ENCODE measurements at places on chromosomes 5 and 9.

DNA sequence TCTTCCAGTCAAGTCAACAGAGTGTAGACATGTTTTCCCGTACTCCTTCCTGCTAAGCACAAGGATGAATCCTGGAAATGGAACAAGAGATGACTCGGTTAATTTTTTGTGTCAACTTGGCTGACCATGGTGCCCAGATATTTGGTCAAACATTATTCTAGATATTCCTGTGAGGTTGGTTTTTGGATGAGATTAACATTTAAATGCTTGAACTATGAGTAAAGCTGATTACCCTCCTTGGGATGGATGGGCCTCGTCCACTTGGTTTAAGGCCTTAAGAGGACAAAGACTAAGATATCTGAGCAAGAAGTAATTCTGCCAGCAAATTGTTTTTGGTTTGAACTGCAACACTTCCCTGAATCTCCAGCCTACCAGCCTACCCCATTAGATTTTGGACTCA, 338.1 kb upstream of the MSX2 start:
- DNase-seq: no peak

GRCh38 chr5:141868541-141868940, 9.7 kb downstream of the PCDH1 start:
- DNase-seq: no peak

DNA sequence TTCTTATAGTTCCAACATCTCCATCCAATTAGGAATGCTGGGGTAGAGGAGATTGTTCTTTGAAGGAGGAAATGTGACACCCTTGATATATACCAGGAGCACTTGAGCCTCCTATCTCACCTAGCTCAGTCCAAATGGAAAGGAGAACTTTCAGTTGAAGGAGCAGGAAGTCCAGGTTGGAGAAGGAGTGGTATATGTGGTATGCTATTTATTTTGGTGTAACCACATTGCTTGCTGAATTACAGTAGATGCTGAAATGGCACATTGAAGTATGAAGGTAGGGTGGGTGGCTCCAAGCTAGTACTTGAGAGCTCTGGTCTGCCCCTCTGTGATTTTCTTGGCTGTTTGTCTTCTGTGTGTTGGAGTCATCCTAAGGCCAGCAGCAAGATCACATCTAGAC, 6.1 kb downstream of the CSNK1G3 start:
- no peak for DNase-seq

GRCh38 chr9:36258208-36258995, at the start of gene GNE:
TSS of gene GNE (minus strand) at chr9:36258448. CDS start at chr9:36249355, 9,093 bp downstream.
- DNase-seq: peak; percentile 89

- DNase-seq: no peak
Measured at GRCh38 chr9:5357431-5358105, 17.9 kb upstream of the RLN1 start.

DNA sequence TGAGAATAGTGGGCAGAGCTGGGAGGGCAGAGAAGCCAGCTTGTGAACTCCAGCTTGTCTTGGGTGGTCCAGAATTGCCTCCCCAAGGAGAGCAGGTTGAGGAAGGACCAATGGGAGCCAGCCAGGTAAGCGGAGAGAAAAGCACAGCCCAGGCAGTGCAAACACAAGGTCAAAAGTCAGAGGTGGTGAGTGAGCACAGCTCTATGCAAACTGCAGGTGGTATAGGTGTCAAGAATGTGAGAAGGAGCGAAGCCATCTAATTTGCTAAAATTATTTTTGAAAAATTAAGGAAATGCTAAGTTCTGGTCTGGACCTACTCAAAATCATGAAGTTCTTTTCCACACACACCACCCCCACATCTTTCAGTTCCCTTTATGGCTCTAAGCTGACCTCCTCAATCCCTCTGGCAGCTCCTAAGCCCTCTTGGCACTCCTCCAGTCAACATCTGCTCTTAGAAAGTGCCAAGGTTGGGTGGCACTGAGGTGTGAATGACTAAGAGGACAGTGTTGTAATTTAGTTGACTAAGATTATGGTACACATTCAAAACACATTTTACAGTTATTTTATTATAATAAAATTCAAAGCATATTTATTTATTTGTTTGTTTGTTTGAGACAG, 6.6 kb upstream of the OTULINL start:
- DNase-seq: no peak

- DNase-seq: no peak
Measured at GRCh38 chr5:65190328-65191053, 291.2 kb downstream of the ADAMTS6 start.

GRCh38 chr9:28272127-28272526, 698.8 kb upstream of the C9orf72 start:
- no peak for DNase-seq

DNA sequence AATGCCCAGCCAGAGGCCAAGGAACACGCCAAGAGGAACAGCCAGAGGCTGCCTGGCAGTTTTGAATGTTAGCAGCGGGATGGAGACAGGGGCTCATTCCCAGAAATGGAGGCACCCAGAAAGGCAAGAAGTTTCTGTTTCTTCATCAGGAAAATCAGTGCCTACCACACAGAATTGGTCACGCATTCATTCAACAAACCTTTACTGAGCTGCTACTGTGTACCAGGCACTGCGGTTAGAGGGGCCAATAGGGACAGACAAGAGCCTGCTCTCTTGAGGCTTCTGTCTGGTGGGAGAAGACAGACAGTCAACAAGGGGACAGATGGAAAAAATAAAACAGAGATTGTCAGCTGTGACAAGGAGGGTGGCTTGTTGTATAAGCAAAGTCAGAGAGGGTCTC, 27.2 kb upstream of the CPLX2 start:
- DNase-seq: no peak

GRCh38 chr9:12916042-12916441, 141.2 kb downstream of the LURAP1L start:
- no peak for DNase-seq

DNA sequence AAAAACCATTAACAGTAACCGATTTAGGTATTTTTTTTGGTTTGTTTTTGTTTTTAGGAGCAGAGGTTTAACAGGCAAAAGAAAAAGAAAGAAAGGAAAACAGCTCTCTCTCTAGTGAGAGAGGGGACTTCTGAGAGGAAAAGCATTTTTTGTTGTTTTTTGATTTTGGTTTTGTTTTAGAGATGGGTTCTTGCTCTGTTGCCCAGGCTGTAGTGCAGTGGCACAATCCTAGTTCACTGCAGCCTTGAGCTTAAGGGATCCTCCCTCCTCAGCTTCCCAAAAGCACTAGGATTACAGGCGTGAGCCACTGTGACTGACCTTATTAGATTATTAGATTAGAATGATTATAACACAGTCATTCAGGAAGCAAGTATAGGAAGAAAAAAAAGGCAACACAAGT, 10.1 kb downstream of the USP20 start:
- no peak for DNase-seq

- no peak for DNase-seq
Measured at GRCh38 chr9:136206602-136207275, 1.8 kb upstream of the LHX3 start.

- no peak for DNase-seq
Measured at GRCh38 chr5:120932480-120932879, 468.4 kb downstream of the PRR16 start.

DNA sequence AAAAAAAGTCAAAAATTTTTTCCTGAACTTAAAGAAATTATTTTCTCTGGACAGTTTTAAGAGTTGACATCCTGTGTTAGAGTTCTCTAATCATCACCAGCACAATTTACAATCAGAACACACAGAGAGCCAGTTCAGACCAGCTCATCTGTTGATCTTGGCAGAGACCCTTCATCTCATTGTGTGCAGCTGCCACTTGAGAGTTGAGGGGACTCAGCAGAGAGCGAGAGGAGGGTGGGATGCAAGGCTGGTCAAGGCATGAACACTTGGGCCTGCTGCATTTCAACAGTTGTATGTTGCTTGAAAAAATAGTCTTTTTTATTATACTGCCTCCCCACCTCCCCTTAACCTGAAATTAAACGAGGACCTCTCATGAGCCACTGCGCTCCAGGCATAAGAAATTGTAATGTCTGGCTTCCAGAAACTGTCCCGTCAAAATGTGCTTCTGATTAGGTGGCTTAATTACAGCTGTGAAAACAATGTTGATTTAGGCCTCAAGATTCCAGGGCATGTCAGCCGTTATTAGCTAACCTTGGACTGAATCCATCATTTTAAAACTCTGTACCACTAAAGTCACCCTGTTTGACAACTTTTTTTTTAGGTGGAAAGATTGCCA, 383.6 kb downstream of the CCDC171 start:
- no peak for DNase-seq

- DNase-seq: no peak
Measured at GRCh38 chr5:669111-669841, 23.9 kb downstream of the TPPP start.

- no peak for DNase-seq
Measured at GRCh38 chr5:3075309-3075708, 323.8 kb upstream of the IRX2 start.

- no peak for DNase-seq
Measured at GRCh38 chr5:6370580-6370979, 7.8 kb downstream of the MED10 start.

DNA sequence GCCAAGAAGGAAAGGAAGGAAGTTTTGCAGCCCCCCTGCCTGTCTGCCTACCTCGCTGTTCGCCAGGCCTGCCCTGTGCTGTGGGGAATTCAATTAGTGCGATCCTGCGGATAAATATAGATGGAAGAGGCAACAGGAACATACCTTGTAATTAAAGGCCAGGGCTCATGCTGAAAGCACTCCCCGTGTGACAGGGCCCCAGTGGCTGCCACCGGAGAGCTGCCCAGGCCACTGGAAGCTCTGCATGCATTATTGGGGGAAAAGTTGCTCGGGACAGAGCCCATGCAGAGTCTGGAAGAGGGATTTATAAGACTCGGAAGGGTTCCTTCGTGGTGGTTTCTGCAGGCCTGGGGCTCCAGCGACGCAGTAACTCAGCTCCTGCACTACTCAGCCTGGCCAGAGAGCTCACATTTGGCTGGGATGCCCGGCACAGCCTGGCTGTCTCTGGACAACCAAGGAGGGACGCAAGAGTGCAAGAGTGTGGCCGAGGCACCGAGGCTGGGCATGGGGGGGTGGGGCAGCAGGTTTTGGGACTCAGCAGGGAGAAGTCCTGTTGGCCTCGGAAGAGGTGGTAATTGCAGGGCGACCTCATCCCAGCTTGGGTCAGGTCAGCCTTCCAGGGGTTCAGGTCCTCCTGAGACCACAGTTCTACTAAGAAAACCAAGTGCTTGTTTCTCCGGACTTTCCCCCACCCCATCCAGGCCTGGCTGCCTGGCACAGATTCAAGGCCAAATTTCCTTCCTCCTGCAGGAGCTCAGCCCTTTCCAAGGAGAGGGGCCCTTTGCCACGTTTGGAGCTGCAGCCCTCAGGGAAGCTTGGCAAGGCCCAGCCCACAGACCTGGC, 68.1 kb upstream of the GGTA1 start:
- DNase-seq: no peak

- DNase-seq: no peak
Measured at GRCh38 chr5:176916337-176916736, 17.2 kb upstream of the HK3 start.

- no peak for DNase-seq
Measured at GRCh38 chr5:139075066-139076050, 122.8 kb downstream of the SIL1 start.

GRCh38 chr9:68747043-68747533, 42.0 kb downstream of the PIP5K1B start:
- no peak for DNase-seq

GRCh38 chr5:179154991-179155955, 95.1 kb downstream of the ZNF354C start:
- DNase-seq: no peak

DNA sequence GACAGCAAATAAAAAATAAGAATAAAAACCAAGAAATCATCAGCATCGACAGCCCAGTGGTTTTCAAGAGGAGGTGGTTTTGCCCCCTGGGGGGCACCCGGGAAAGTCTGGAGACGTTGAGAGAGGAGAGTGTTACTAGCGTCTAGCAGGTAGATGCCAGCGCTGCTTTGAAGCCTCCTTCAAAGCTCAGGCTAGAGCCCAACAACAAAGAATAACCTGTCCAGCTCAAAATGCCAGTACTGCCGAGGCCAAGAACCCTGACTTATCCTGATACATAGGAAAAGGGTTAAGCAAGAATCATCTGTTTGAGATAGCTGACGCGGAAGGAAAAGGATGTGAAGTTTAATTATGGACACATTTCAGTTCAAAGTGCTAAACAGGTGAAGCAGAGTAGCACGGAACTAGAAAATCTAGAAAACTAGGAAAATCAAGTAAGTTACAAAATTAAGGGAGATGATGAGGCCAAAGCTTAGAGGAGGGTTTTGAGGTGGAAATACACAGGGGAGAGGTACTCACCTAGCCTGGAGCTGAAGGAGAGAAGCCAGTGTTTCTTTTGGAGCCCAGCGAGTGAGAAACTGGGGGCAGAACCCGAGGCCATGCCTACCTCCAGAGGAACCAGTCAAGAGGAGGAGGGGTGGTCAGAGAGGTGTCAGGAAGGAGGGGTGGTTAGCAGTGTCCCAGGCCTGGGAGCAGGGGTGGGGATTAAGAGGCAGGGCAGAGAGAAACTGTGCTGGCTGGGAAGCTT, 121.0 kb upstream of the RETREG1 start:
- DNase-seq: no peak

DNA sequence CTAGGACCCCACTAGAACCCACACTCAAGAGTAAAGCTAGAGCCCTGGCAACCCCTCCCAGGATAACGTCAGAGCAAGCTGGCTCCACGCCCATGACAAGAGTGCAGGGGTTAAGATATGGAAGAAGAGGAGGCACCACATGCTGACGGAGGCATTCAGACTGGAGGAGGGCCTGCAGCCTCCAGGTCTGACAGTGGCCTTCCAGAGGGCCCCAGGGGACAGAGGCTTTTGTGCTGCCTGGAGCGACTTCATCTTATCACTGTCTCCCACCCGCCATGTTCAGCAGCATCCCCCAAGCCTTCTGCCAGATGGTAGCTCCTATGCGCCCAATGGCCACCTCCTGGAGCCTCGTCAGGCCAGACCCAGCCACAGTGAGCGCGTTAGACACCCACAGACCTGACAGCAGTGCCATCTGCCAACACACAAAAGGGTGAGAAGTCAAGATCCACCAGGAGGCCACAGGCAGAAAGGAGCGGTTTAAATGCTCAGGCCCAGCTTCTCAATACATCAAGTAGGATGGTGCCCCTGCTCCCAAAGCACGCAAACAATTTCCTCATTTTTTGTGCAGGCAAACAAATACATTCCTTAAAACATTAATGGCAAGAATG, 65.8 kb downstream of the C5orf15 start:
- no peak for DNase-seq

DNA sequence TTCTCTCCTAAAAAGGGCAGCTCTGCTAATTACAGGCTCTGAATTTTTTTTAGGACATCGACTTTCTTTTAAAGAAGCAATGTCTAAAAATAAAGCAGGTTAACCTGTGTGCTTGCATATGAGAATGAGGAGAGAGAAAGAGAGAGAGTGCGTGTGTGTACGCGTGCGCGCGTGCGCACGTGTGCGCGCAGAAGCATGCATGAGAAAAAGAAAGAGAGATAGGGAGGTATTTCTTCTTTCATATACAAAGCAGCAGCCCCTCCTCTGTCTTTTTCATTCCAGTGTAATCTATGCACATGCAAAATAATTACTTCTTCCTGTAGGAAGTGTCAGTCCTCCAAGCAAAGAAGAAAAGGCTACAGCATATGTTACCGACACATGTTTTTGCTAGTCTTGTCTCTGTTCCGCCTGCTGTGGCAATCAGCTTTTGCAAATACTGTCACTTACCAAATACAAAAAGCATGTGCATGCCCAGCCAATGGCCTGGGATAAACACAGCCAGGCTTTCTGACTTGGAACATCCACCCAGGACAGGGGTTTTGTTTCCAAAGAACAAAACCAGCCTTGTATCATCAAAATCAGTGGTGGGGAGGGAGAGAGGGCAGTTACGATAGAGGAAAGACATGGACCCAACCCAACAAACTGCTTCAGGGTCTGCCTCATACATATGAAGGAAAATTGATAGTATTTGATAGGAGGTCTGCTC, 252.3 kb upstream of the SLC24A2 start:
- no peak for DNase-seq

All from T1000 (cell line).